ENCODE measurements at places on chromosomes 16 and 17. TPM values are rescaled to one million over a fixed set of nuclear protein-coding genes. Genes with fewer than 3 reads are reported as not detected.

RPL13 gene
- total RNA-seq = 7,154 TPM

TEKT5 gene
- total RNA-seq = not detected

PTX4 gene
- not detected for total RNA-seq

PLCG2 gene
- total RNA-seq = 1.3 TPM

IGF2BP1 gene
- 13.0 TPM for total RNA-seq

RHBDF1 gene
- 25.6 TPM for total RNA-seq

NDUFAF8 gene
- total RNA-seq = 51.5 TPM

LSM12 gene
- total RNA-seq = 59.3 TPM

TP53TG3B gene
- not detected for total RNA-seq

EXOSC6 gene
- 16.5 TPM for total RNA-seq

ACBD4 gene
- 2.9 TPM for total RNA-seq

OR1F1 gene
- total RNA-seq = not detected

FAM83G gene
- total RNA-seq = 19.3 TPM

CCL7 gene
- not detected for total RNA-seq

TPSAB1 gene
- total RNA-seq = not detected

MT3 gene
- not detected for total RNA-seq

GDPD3 gene
- 0.76 TPM for total RNA-seq

ITGA2B gene
- total RNA-seq = 0.13 TPM

KRT40 gene
- not detected for total RNA-seq

ITGA3 gene
- total RNA-seq = 1,072 TPM

Measured in mesangial cell (primary cell).